Right cardiac atrium (tissue), 5 donors: ENCODE measurements at places on chromosomes 1 and 21. TPM values are rescaled to one million over a fixed set of nuclear protein-coding genes. Genes with fewer than 3 reads are reported as not detected.

Gene MX1
- 17.3 TPM for total RNA-seq

Gene ANGPTL3
- not detected for total RNA-seq

Gene HSD3B1
- total RNA-seq = not detected

Gene OR6N1
- not detected for total RNA-seq

Gene KCNA2
- 1.5 TPM for total RNA-seq

Gene OLFM3
- total RNA-seq = not detected

Gene ZNF362
- total RNA-seq = 41.9 TPM

Gene ATP5PO
- total RNA-seq = 677 TPM

Gene DIRAS3
- total RNA-seq = 8.7 TPM

Gene MIXL1
- not detected for total RNA-seq

Gene SLC44A3
- total RNA-seq = 4.4 TPM

Gene KISS1
- total RNA-seq = not detected

Gene ZNF687
- 15.0 TPM for total RNA-seq

Gene PLA2G2A
- total RNA-seq = 499 TPM

Gene CRNN
- not detected for total RNA-seq

Gene PTPN7
- 1.7 TPM for total RNA-seq

Gene MPZ
- total RNA-seq = 4.8 TPM

Gene RHD
- total RNA-seq = 0.37 TPM

Gene PLEKHM2
- total RNA-seq = 78.8 TPM

Gene GPR61
- total RNA-seq = 0.97 TPM

Gene MYCL
- 0.63 TPM for total RNA-seq

Gene UBE2G2
- total RNA-seq = 67.7 TPM

Gene YIPF1
- 15.6 TPM for total RNA-seq

Gene RORC
- 1.3 TPM for total RNA-seq

Gene SV2A
- total RNA-seq = 1.5 TPM
